Regular cardiac myocyte (primary cell): ENCODE measurements at places on chromosomes 6 and 20. TPM values are rescaled to one million over a fixed set of nuclear protein-coding genes. Genes with fewer than 3 reads are reported as not detected.

ETV7 gene
- total RNA-seq, result 0.38 and 2.0 TPM in 2 replicates

DEFB132 gene
- not detected in 2 replicates for total RNA-seq

HDGFL1 gene
- total RNA-seq, result not detected in 2 replicates

GPR6 gene
- total RNA-seq, result not detected in 2 replicates

LAMA4 gene
- 173 and 472 TPM in 2 replicates for total RNA-seq
